ENCODE measurements at places on chromosomes 4 and X. TPM values are rescaled to one million over a fixed set of nuclear protein-coding genes. Genes with fewer than 3 reads are reported as not detected.

SULT1E1 gene
- not detected for total RNA-seq

PDZD4 gene
- 3.2 TPM for total RNA-seq

MBNL3 gene
- total RNA-seq, result not detected

PASD1 gene
- not detected for total RNA-seq

ABCE1 gene
- 68.1 TPM for total RNA-seq

ATOH1 gene
- total RNA-seq, result not detected

Data from A549 treated with DMSO at 1 μM for 4 hours (cell line).